ENCODE measurements at places on chromosomes 7 and 10.
A peak's percentile ranks its signal among the peaks of the same experiment; 100 is the strongest.

DNA sequence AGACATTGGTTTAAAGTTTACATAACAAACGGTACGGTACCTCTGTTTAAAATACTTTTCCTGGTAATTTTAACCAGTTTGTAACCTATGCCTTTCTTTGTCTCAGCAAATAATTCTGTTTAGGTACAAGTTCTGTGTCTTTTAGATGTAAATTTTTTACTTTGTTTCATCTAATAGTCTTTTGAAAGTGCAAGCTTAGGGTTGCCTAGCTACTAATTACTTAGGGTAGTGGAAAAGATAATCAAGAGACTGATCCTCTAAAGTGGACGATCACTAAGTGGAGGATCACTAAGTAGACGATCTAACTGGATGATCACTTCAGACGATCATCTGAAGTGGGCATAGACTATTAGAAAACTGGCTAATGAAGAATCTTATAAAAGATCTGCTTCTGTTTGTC, 16.1 kb upstream of the FKBP9 start:
- no peak for DNase-seq

DNA sequence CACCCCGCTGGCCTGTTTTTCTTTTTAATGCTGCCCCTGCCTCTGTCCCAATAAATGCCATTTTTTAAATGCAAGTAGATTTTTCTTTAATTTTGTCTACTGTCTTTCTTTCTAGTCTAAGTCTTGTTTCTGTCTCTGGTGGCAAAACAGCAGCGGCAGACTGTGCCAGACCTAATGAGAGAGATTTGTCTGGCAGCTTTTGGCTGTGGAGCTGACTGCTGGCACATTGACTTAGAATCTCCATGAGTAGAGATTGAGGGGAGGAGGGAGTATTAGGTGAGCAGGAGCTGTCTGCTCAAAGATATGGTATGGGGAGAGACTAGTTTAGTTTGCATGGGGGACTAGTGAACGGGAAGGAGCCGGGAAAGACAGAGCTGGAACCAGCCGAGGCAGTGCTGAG, 13.0 kb downstream of the VWA2 start:
- no peak for DNase-seq

GRCh38 chr7:98870121-98870651, 372 bp upstream of the TMEM130 start:
- DNase-seq, result peak; percentile 9

- DNase-seq, result no peak
Observed at GRCh38 chr10:130220251-130221185, 84.3 kb downstream of the GLRX3 start.

GRCh38 chr7:99720800-99721595, 14.0 kb downstream of the CYP3A7 start:
- no peak for DNase-seq

Data from pons (tissue), 1 donor.